ENCODE measurements at places on chromosomes 3 and 15.

DNA sequence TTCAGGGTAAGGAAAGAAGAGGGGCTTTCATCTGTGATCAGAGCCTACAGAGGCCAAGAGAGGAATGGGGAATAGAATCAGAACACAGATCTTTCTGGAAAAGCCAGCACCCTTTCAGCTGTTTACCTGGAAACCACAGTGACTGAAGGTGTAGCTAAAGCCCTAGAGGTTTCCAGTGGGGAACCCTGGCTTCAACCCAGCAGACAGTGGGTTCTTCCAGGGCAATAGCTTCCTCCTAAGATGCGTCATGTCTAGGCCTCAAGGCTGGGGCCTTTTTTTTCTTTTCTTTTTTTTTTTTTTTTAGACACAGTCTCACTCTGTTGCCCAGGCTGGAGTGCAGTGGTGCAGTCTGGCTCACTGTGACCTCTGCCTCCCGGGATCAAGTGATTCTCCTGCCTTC is 3.1 kb upstream of the CPNE9 start:
- DNase-seq: no peak

- no peak for DNase-seq
Measured at GRCh38 chr3:29705906-29706844, 425.3 kb downstream of the RBMS3 start.

GRCh38 chr3:34175636-34176176 is 377.3 kb downstream of the PDCD6IP start:
- no peak for DNase-seq

- DNase-seq: no peak
Measured at GRCh38 chr3:102144063-102144462, 290.8 kb upstream of the ZPLD1 start.

- DNase-seq: no peak
Measured at GRCh38 chr3:181610973-181611265, 100.8 kb upstream of the SOX2 start.

All from HCEC 1CT (cell line).